T follicular helper cell (primary cell): ENCODE measurements at places on chromosomes 6 and 20.

GRCh38 chr6:106143665-106144064 lies 57.5 kb downstream of the PRDM1 start:
- no peak for DNase-seq

GRCh38 chr6:150298030-150298380 lies 70.8 kb upstream of the IYD start:
- no peak for DNase-seq

- DNase-seq = no peak
These were observed 48.9 kb downstream of the VTA1 start for GRCh38 chr6:142195862-142196541.

- no peak for DNase-seq
These were observed 6.0 kb downstream of the SDC4 start for GRCh38 chr20:45341939-45342854.

GRCh38 chr6:6882592-6882991 lies 225.2 kb upstream of the RREB1 start:
- no peak for DNase-seq

DNA sequence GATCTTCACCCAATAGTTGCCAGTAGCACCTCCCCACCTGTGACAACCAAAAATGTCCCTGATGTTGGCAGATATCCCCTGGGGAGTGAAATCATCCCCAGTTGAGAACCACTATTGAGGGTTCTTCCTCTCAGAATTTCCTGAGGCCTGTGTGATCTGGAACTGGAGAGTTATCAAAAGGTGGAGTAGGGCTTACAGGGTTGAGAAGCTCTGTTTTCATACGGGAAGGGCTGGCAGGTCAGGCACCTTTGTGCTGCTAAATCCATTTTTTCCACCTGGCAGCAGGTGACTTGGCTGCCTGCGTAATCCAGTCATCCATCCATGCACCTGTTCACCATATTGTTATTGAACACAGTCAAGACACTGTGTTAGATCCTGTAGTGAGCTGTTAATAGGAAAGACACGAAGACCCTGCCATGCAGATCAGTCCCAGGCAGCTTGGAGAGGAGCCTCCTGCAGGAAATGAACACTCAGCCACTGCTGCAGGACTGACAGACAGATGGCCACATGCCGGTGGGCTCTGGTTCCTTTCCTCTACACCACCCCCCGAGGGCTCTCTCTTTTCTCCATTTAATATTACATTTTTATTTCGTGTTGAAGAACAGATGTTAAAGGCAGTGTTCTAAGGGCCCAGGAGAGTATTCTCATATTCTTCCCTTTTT lies 5.4 kb downstream of the DUSP22 start:
- no peak for DNase-seq

GRCh38 chr6:41288030-41288753 lies 1.7 kb upstream of the TREM1 start:
- no peak for DNase-seq

- no peak for DNase-seq
These were observed 5.7 kb upstream of the OSTM1 start for GRCh38 chr6:108080010-108080780.

DNA sequence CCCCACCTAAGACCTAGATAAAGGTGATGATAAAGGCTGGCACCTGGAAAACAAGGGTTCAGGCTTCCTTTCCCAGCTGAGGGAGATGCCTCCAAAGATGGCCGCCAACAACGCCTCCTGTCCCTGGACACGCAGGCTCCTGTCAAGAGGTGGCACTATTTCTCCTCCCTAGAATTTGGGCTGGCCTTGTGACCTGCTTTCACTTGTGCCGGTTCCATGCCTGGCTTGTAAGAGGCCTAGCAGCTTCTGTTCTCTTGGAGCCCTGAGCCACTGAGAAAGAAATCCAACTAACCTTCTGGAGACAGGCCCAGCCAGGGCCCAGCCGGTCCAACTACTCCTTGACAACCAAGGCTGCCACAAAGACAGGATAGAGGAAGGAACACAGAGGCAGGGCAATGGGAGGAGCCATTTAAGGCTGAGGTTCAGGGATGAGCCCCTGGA lies 60.2 kb upstream of the RALY start:
- peak; percentile 24 for DNase-seq

DNA sequence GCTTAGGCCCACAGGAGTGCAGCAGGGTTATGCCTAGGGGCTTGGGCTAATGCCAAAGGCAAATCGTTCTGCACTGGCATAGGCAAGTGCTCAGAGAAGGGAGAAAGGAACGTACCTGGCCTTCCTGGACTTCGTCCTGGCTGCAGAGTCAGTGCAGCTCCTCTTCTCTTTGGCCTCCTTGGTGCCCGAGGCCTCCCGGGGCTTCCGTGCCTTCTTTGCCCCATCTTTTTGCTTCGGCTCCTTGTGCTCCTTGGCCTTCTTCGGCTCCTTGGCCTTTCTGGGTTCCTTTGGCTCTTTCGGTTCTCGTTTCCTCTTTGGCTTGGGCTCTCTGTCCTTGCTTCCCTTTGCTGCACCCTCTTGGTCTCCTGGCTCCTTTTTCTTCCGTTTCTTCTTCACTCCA lies 85.2 kb downstream of the CHD6 start:
- DNase-seq = no peak

- no peak for DNase-seq
These were observed 53.2 kb downstream of the PDE7B start for GRCh38 chr6:135904666-135905065.

DNA sequence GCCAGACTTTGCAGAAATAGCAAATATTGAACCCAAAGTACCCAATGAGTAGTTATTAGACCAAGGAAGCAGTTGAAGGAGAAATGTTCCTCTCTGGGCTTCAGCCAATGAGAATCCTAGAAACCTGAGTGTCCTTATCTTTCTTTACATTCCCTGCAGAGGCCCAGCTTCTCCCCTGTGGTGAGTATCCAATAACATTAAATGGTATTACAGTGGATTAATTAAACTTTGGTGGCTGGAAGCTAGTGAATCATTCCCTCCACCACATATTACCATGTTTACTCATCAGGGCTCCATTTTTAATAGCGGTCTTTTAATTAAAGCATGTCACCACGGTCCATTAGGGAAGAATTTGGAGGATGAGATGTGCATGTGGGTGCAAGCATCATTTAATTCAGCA lies 74.0 kb downstream of the UNC5CL start:
- DNase-seq = no peak

DNA sequence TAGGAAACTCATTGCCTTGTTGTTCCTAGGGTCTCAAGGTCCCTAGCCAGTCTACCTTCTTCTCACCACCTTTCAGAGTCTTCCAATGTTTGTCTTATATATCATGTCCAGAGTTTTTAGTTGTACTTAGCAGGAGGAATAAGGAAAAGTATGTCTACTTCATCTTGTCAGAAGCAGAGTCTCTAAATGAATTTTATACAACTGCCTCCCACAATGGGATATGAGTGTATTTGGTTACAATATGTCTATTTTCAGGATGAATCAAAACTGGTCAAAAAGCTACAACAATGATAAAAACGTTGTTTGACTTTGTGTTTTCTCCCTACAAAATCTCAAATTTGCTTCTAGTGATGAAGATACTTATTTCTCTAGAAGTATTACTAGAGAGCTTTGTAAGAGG lies 7.0 kb downstream of the GLO1 start:
- DNase-seq = no peak

DNA sequence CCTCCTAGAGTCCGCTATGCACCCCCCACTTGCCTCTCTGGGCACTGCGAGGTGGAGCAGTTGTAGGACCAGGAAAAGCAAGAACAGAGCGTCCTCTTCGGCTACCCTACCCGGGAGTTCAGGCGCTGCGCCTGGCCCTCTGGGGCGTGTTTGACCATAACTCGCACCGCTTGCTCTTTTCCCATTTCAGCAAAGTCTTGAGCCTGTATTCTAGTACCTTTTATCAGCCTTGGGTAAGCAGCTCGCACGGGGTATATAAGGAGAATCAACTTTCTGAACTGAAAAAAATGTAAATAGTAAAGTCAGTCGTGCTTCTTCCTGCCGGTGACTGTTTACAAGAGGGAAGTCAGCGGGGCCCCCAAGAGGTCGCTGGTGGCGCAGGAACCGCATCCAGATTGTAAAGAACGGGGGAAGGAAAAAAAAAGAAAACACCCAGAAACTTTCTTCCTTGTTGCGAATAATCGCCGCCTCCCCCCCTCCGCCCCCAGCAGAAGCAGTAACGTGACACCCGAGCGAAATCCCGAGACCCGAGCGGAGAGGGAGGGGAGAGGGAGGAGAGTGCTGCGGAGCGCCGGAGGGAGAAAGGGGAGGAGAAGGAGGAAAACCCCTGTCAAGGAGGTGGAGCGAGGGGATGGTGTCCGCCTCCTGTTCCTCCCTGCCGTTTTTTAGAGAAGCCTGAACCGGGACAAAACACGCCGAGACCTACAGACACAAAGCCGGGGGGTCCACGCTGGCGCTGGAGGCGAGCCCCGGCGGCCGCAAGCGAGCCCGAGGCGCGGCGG lies at the start of gene UST:
TSS of gene UST (plus strand) at position 668 of the 782 bp plus-strand sequence. CDS start 401 bp downstream, outside the sequence.
- DNase-seq = peak; percentile 64
